Fibroblast of skin of right biceps (primary cell): ENCODE measurements at places on chromosomes 7 and 10.

- peak; percentile 19 for DNase-seq
Measured at GRCh38 chr7:129865093-129865924, 87.5 kb downstream of the UBE2H start.

GRCh38 chr7:105690325-105690945 lies 109.1 kb upstream of the EFCAB10 start:
- DNase-seq: no peak

DNA sequence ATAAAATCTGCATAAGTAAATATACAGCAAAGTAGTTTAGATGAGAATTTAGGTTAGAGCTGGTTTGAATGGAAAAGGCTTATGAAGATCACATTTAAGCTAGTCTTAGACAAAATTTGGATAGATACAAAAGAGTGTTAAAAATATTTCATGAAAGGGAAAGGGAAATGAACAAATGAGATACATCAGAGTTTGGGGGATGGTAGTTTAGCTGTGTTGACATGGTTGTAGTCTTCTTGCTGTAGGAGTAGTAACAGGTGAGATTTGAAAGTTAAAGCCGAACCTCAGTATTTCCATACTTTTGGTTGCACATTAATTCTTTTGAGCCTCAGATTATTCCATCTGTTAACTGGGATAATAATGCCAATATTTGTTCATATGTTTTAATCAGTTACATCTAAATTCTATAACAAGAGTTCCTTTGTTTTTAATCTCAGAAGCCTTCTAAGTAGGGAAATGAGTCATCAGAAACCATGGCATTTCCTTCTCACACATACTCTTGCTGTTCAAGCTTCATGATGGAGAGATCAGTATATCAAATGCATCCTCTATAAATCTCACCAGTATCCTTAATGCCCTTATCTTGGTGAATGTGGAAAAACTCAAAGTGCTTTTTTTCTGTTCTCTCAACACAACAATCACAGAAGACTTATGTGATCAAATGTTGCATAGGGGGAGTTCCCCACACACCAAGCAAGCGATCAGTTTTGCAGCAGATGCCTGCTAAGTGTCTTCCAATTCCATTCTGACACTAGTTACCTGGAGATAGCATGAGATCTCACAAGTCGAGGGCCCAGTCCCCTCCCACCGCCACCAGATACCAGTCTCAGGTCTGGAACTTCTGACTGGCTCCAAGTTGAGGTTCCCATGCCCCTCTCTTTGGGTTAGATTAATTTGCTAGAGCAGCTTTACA lies 84.7 kb downstream of the MAPK8 start:
- DNase-seq: peak; percentile 68

DNA sequence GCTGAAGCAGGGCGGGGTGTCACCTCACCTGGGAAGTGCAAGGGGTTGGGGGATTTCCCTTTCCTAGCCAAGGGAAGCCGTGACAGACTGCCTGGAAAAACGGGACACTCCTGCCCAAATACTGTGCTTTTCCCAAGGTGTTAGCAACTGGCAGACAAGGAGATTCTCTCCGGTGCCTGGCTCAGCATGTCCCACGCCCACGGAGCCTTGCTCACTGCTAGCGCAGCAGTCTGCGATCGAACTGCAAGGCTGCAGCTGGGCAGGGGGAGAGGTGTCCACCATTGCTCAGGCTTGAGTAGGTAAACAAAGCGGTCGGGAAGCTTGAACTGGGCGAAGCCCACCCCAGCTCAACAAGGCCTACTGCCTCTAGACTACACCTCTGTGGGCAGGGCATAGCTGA lies 80.9 kb upstream of the DNAJB12 start:
- no peak for DNase-seq

DNA sequence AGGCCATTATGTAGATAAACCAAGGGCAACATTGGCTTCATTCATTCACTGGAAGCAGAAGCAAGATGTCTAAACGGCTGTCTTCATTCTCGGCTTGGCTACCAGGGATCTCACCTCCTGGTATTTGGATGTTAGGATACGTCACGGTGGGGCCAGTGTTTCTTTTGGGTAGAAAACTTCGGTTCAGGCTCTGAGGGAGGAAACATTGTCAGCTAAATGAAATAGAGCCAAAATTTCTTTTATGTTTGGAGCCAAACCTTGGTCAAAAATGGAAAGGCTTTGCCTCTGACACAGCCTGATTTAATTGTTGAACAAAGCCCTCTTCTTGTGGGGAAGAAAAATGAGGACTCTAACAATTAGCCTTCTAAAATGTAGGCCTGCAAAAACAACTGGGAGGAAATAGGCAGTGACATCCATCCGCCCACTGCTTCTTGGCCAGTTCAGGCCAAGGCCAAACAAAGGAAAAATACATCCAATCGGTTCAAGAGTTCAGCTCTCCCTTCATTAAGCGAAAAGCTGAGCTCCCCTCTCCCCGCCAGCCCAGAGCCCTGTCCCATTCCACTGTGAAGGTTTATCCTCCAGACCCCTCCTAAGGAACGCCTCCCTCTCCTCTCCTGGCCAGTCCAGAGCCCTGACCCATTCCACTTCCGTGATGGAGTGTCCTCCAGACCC lies 44.4 kb downstream of the PFKFB3 start:
- DNase-seq: no peak
